ENCODE measurements at places on chromosomes 2 and 18. TPM values are rescaled to one million over a fixed set of nuclear protein-coding genes. Genes with fewer than 3 reads are reported as not detected.

The GAREM1 gene
- 12.6 TPM for total RNA-seq

The APLF gene
- total RNA-seq: 6.6 TPM

The ALPG gene
- total RNA-seq: not detected

The TACR1 gene
- total RNA-seq: 2.0 TPM

The IL36RN gene
- total RNA-seq: not detected

The CTAGE1 gene
- not detected for total RNA-seq

The C2orf76 gene
- total RNA-seq: 32.4 TPM

The CD28 gene
- 4.9 TPM for total RNA-seq

The PIEZO2 gene
- total RNA-seq: 2.2 TPM

The POU3F3 gene
- total RNA-seq: 0.98 TPM

The APCDD1 gene
- 47.6 TPM for total RNA-seq

The RANBP2 gene
- total RNA-seq: 75.8 TPM

Measured in subcutaneous adipose tissue (tissue), 4 donors.